T-helper 17 cell (primary cell): ENCODE measurements at places on chromosomes 7 and 10.

- no peak for DNase-seq
Measured at GRCh38 chr10:70626056-70626455, 23.5 kb upstream of the PRF1 start.

- DNase-seq: no peak
Measured at GRCh38 chr7:98617051-98617959, at the start of gene NPTX2. Gene NPTX2 (plus strand): TSS chr7:98617285. CDS start chr7:98617462, 177 bp downstream.

DNA sequence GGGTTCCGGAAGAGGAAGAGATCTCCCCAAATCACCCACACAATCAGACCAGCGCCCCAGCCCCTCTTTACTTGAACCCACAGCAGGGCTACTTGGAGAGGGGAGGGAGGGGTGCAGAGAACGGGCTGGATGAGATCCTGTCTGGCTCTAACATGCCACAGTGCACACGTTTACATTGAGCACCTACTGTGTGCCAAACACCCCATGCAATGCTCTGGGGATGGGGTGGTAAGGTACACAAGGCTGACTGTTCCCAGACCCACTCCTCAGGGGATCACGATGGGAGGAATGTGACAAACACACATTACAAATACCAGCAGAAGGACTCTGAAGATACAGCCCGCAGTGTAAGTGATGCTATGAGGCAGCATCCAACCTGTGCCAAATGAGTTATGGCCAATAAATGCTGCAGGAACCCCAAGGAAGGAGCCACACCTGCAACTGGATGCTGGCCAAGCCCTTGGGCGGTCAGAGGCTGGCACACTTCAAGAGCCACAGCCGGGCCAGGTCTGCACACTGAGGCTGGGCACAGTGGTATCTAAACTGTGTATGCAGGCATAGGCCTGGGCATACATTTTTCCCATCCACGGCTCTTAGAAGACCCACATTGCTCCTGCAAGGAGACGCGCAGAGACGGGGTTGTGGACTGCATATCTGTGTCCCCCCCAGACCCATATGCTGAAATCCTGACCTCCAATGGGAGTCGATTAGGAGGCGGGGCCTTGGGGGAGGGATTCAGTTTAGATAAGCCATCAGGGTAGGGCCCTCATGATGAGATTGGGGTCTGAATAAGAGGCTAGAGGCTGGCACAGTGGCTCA is 6.4 kb downstream of the SPOCK2 start:
- DNase-seq: no peak

- DNase-seq: no peak
Measured at GRCh38 chr10:79054203-79055099, 14.3 kb upstream of the ZMIZ1 start.

- no peak for DNase-seq
Measured at GRCh38 chr7:139099172-139099947, 10.2 kb downstream of the ZC3HAV1 start.

- no peak for DNase-seq
Measured at GRCh38 chr10:20615395-20615794, 281.7 kb downstream of the NEBL start.

DNA sequence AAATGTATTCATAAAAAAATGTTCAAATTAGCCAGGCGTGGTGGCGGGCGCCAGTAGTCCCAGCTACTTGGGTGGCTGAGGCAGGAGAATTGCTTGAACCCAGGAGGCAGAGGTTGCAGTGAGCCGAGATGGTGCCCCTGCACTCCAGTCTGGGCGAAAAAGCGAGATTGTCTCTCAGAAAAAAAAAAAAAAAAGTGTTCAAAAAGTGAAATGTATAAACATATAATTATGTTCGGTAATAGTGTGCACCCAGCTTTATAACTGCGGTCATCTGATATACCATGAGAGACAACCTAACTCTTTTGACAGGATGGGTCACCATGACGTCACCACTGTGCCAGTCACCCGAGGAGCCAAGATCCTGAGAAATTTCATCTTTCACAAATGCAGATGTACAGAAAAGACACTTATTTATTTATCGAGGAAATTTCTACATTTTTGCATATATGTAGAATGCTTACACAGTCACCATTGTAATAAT is 594 bp upstream of the RP9 start:
- DNase-seq: no peak
